ENCODE measurements at places on chromosomes 16 and 17. TPM values are rescaled to one million over a fixed set of nuclear protein-coding genes. Genes with fewer than 3 reads are reported as not detected.

DNA sequence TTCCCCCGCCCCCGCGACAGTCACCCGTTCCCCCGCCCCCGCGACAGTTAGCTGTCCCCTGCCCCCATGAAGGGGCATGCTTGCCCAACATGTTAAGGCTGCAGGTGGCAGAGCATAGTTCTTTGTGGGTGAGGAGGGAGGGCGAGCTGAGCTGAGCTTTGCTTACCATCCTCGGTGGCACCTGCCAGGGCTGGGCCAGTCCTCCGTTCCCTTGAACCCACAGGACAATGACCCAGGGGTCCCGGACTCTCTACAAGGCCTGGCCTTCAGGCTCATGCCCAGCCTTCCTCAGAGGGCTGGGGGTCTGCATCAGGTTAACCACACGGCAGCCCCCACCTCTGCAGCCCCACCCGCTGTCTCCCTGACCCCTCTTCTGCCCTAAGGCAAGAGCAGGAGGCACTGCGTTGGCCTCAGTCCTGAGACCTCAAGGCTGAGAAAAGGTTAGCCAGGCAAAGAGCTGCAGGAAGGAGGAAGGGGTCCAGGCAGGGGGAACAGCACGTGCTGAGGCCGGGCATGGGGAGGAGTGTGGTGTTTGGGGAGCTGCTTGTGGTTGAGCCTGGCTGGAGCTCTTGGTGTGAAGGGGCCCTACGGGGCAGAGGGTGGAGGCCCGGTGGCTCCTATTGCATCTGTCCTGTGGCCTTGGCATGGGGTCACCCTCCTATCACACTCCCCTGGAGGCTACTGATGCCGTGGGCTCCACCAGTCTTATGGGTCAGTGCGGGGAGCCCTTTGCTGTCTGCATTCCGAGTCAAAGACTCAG, 11.4 kb upstream of the DOC2B start:
- DNase-seq: no peak

DNA sequence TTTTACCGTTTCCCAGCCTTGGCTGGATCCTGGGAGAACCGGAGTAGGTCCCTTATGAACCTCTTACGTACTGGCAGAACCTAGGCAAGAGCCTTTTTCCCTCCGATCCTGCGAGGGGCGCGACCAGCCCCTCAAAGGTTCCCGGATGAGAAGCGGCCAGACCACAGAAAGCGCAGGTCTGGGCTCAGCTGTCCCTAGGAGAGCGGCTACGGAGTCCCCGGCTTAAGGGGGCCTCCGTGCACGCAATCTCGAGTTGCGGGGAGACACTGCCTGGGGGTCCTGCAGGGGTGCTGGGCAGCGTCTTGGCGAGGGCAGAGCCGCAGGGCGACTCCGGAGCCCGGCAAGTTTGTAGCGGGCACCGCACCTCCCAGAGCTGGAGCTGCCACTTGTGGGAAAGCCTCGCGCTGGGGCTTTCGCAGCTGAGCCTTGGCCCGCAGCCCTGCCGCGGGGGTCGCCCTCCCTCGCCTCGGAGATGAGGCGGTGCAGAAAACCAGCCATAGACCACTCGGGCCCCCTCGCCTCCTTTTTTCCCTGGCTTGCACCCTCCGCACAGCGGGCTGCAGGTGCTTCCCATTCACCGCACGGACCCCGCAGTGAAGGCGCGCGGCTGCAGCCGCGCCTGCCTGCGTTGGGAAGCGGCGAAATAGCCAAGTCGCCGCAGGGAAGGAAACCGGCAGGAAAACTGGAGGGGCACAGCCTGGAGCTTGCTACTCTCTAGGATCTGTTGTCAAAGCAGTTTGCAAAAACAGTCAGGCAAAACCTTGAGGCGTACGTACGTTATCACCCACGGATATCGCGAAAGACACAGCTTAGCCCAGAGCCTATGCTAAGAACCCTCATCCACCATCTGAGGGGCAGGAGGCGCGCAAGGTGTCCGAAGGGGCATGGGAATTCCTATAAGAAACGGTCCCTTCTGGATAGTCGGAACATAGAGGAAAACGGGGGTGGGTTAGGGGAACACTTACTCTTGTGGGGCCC, 834 bp downstream of the CDH8 start:
- DNase-seq: no peak

DNA sequence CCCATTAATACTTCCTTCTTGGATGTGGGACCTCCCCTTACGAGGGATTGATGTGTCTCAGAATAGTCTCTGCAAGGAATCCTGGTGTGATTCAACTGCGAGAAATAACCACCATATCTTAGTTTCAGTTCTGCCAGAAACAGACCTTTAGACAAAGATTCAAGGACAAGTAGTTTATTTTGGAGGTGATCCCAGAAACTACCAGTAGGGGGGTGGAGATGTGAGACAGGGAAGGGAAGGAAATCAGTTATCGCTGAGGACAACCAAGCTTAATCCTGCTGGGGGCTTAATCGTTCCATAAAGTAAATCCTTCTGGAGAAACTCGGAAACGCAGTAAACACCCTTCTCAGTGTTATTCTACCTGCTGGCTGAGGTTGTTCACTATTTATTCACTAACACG, 5.0 kb upstream of the SDR42E1 start:
- peak; percentile 72 for DNase-seq

GRCh38 chr17:72804949-72805707, 287.4 kb downstream of the SLC39A11 start:
- DNase-seq: no peak

Gene RNF112
- total RNA-seq: not detected

GRCh38 chr17:41617136-41617535, 4.6 kb upstream of the KRT16 start:
- no peak for DNase-seq
